ENCODE measurements at places on chromosomes 7 and 10.

DNA sequence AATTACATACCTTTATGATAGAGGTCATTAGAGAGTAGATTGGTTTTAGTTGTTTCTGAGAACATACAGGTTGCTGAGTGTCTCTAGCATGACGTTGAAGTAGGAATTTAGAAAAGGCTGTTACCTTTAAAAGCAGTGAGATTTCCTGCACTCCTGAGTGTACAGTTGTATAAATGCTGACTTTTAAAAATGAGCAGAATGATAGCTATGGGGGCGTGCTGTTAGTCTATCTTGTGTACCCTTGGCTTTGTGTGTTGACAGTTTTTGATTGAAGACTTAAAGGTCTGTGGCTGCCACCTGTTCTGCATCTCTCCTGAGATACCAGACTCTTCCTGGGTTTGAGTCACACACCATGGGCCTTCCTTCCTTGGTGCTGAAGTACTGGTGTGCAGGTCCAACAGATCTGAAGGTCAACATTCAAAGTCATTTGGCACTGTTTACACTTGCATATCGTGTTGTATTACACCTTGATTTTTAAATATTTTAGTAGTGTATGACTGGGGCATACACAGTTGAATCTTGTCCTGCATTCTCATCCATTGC is 23.8 kb downstream of the DNAJB6 start:
- no peak for DNase-seq
- no peak overlapping the region for H3K4me3 ChIP-seq
- H3K36me3 ChIP-seq: peaks cover 25% of the 10 kb centered on the region
- H3K4me1 ChIP-seq: no peaks in the 10 kb centered on the region

GRCh38 chr7:139767561-139767982 is 10.2 kb downstream of the HIPK2 start:
- H3K27ac ChIP-seq: peak overlapping the region; percentile 89
- peak overlapping the region; percentile 7 for H3K4me3 ChIP-seq
- peak; percentile 95 for DNase-seq
- peaks cover 12% of the 10 kb centered on the region for H3K36me3 ChIP-seq
- no peaks in the 10 kb centered on the region for H3K27me3 ChIP-seq

- DNase-seq: no peak
- H3K4me3 ChIP-seq: no peak overlapping the region
- no peaks in the 10 kb centered on the region for H3K36me3 ChIP-seq
- no peak overlapping the region for H3K27ac ChIP-seq
These were observed 7.6 kb downstream of the IFIT2 start for GRCh38 chr10:89309156-89310055.

DNA sequence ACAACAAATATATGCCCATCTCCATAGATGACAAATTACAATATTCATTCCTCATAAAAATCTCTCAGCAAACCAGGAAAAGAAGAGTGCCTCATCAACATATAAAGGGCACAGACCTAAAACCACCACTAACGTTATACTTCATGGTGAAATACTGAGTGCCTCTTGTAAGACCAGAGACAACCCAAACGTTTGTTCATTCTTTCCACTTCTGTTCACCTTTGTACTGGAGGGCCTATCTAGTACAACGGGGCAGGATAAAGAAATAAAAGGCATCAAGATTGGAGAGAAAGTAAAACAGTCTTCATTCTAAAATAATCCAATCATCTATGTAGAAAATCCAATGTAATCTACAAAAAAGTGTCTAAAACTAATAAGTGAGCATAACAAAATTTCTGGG is 79.1 kb downstream of the LARP4B start:
- peak overlapping the region; percentile 9 for H3K4me3 ChIP-seq
- H3K36me3 ChIP-seq: peaks cover 4% of the 10 kb centered on the region
- DNase-seq: no peak
- H3K27me3 ChIP-seq: no peaks in the 10 kb centered on the region
- peaks cover 27% of the 10 kb centered on the region for H3K4me1 ChIP-seq
- peak overlapping the region; percentile 60 for H3K27ac ChIP-seq

- H3K4me3 ChIP-seq: no peak overlapping the region
- no peak for DNase-seq
- no peak overlapping the region for H3K27ac ChIP-seq
- H3K4me1 ChIP-seq: no peaks in the 10 kb centered on the region
- peaks cover 52% of the 10 kb centered on the region for H3K27me3 ChIP-seq
These were observed 54.3 kb upstream of the DPYSL4 start for GRCh38 chr10:132132421-132132841.

DNA sequence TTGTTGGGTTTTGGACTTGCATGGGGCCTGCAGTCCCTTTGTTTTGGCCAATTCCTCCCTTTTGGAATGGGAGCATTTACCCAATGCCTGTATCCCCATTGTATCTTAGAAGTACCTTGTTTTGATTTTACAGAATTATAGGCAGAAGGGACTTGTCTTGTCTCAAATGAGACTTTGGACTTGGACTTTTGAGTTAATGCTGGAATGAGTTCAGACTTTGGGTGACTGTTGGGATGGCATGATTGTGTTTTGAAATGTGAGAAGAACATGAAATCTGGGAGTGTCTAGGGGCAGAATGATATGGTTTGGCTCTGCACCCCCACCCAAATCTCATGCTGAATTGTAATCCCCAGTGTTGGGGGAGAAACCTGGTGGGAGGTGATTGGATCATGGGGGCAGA is 76.8 kb upstream of the MKI67 start:
- DNase-seq: no peak
- H3K27ac ChIP-seq: no peak overlapping the region
- H3K36me3 ChIP-seq: no peaks in the 10 kb centered on the region
- H3K4me3 ChIP-seq: no peak overlapping the region
- H3K27me3 ChIP-seq: no peaks in the 10 kb centered on the region

- no peak overlapping the region for H3K27ac ChIP-seq
- no peaks in the 10 kb centered on the region for H3K27me3 ChIP-seq
- peaks cover 29% of the 10 kb centered on the region for H3K4me1 ChIP-seq
- H3K4me3 ChIP-seq: no peak overlapping the region
- H3K36me3 ChIP-seq: no peaks in the 10 kb centered on the region
These were observed 51.8 kb downstream of the GBF1 start for GRCh38 chr10:102297101-102297500.
